Ammon's horn (tissue), 1 donor: ENCODE measurements at places on chromosomes 16 and 17.

DNA sequence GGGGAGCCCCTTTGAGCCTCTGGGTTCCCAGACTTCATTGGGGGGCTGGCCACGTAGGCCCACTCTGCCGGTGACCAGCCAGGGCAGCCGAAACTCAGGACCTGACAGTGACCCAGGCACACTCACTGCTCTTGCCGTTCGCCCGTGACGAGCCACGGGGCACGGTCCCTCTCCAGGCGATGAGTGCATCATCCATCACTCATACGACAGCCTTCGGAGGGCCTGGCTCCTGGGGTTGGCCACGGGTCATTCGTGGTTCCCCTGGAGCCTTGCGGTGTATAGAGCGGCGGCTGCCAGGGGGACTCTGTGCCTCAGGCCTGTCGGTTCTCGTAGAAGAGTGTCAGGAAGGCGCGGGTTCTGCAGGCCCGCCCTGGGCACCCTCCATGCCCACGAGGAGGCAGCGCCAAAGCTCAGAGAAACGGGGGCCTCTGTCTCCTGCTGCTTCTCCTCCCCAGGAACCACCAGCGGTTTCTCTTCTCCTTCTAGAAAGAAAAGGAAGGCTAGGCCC is 11.2 kb upstream of the NUDT16L1 start:
- no peak for DNase-seq

GRCh38 chr16:67443265-67443664 is 12.3 kb downstream of the HSD11B2 start:
- no peak for DNase-seq

GRCh38 chr17:78397681-78398101 is 19.2 kb downstream of the PGS1 start:
- no peak for DNase-seq

- no peak for DNase-seq
Observed at GRCh38 chr17:19709841-19710240, 6.5 kb downstream of the SLC47A2 start.

- DNase-seq: no peak
Observed at GRCh38 chr16:64522548-64522947, 599.3 kb downstream of the CDH11 start.

- peak; percentile 95 for DNase-seq
Observed at GRCh38 chr16:85350973-85351372, 238.7 kb upstream of the CIBAR2 start.

DNA sequence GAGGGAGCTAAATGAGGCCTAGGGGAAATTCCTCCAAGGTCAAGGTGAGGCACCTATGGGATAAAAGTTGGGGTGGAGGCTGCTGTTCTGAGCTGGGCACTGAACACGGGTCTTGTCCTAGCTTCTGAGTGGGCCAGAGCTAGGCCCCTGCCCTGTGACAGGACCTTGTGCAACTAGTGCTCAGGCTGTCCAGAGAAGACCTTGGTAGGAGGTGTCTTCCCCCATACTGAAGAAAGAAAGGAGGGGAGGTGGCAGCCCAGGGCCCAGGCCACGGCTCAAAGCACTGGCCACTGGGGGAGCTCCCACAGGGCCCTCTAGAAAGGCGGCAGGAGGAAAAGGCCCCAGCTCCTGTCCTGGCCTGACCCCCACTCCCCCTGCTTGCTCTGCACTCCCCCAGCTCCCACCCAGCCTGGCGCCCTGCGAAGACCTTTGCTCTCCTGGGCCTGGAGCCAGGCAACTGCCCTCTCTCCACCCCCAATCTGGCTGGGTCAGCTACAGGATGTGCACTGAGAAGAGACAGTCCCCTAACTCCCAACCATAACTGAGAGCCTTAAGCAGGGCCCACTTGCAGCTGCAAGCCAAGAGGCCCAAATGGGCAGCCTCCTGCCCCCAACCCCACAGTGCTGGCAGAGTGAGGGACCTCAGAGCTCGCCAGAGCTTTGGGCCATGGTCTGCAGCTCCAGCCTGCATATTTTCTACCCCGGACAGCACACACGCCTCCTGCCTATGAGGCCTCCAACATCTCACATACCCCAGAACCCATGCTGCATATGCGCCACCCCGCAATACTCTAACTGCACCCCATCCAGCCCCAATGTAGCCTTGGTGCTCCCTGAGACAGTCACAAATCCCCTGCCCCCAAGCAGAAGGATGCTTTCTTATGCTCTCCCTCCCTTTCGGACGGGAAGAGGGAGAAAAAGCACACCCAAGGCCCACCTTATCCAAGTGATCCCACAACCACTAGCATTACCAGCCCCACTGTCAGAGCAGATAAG is 15.3 kb downstream of the HSD11B2 start:
- DNase-seq: no peak

DNA sequence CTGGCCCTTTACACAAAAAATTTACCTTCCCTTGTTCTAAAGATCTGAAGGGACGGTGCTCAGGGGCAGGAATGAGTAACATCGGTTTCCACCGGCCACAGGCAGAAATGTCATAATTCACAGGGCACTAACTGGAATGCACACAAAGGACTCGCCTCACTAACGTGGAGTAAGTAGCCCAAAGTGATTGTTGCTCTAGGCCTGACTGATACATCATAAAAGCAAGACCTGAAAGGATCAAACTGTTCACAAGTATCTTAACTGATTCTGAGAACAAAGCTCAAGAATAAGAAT is 8.9 kb upstream of the TCF25 start:
- DNase-seq: no peak

DNA sequence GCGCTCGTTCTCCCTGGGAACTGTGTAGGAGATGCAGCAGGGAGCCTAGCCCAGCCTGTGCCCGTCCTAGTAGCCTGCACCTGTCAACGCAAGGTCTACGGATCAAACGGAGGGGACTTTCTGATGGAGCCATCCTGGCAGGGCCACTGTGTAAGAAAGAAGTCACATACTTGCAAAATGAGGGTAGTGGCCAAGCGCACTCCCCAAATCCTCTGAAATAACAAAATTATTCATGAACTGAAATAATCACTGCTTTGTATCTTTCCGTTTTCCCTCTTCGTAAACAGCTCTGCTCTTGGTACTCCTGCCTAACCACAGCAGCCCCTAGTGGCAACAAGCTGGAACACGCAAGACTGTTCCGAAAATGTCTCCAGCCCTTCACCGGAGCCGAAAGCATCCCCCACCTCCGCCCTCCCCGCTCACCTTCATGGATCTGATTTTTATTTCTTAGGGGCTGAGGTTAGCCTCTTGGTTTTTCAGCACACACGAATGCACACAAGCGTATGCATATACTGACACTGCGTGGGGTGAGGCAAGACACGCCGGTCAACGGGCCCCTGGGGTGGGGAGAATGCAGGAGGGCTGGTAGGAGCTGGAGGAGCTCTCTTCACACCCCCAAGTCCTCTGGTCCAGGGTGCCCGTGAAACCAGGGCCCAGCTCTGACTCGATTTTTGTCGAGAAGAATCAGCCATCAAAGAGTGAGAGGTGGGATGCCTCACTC is 100.8 kb downstream of the ABCC12 start:
- peak; percentile 89 for DNase-seq

DNA sequence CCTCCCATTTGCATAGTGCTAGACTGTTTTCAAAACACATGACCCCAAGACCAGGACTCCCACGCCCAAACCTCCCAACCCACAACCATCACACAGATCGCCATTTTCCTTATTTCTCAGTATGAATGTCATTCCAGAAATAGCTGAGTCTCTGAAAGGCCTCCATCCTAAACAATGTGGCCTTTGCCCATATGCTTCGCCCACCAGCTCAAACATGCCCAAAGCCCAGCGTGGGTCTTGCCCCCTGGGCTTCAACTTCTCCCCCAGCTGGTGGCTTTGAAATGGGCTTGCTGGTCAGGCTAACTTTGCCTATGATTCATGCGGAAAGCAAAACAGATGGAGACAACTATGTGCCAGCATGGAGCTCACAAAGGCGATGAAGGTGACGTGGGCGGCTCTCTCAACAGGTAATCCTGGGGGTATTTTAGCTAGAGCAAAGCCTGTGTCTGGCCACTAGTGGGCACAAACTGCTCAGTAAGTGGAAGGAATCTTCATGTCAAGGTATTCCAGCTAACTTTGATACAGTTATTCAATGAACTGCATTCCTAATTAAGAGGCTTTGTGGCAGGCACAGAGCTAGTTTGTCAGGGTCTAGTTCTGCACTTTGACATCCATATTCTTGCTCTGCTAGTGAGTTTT is 17.1 kb downstream of the PMP22 start:
- DNase-seq: no peak

DNA sequence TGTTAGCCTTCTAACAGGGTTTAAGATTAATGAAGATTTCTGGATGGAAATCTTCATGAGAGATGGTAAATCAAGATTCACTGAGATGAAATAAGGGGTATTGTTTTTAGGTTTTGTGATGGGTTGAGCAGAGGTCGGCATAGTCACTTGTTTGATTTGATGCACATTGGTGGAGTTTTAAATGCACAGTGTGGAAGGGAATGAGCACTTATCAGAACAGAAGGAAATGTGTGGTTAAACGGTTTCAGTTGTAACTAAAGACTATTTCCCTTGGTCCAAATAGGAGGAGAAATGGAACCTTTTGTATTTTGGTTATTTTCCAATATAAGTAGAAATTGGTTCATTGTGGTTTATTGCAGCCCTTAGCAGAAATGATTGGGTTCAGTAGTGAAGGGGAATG is 34.1 kb downstream of the CBFB start:
- DNase-seq: no peak

DNA sequence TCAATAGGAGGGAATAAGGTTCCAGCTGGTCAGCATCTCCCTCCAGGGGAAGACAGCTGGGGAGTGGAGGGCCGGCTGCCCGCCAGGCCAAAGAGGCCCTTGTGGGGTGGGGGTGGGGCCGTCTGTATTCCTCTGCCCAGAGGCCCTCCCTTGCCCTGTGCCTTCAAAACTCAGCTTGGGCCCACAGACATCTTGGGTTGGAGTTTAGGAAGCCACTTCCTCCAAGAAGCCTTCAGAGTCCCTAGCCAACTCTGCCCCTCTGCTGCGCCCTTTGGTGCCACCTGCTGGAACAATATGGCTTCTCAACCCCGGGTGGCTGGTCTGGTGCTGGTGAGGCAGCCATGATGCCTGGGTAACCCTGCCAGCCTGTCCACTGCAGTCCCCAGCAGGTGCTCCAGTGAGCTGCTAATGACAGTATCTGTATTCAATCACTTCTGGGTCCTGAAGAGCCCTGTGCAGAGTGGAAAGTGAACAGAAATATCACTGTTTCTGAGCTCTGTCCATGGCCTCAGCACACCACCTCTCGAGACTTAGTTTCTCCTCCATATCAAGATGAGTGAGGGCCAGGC is 16.7 kb downstream of the HSD11B2 start:
- no peak for DNase-seq

- peak; percentile 1 for DNase-seq
Observed at GRCh38 chr16:10753670-10754069, 10.0 kb downstream of the NUBP1 start.

- no peak for DNase-seq
Observed at GRCh38 chr17:70259400-70259799, 90.1 kb downstream of the KCNJ2 start.

- no peak for DNase-seq
Observed at GRCh38 chr17:17872547-17873345, 36.0 kb upstream of the SREBF1 start.

DNA sequence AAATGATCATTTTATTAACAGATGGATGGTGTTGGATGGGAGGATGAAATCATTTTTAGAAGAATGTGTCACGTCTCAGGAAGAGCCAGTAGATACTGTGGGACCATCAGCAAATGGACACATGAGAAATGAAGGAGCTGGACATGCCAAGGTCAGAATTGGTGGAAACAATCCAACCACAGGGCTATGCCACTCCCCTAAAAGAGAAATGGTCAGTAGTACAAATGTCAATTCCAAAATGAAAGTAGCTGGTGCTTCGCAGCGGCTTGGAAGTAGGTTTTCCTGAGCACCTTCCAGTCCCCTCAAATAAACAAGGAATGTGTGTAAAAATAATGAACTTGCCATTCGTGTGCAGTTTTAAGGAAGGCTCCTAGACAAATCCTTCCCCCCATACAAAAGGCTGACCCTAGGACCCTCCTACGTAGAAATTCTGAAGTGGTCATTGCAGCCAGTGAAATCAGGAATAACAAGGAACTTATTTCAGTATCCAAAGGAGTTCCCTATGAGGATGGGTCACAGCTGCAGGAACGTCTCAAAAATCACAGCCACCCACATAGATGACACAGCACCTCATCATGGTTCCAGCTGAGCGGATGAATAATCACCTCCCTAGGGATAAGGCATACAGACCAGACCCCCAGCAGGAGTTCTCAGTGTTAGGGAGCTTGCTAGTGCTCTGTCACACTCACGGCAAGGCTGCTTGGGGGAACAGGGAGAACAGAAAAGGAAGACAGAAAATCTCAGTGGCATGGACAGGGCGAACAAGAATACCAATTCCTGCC is 239.2 kb downstream of the HS3ST3A1 start:
- no peak for DNase-seq

DNA sequence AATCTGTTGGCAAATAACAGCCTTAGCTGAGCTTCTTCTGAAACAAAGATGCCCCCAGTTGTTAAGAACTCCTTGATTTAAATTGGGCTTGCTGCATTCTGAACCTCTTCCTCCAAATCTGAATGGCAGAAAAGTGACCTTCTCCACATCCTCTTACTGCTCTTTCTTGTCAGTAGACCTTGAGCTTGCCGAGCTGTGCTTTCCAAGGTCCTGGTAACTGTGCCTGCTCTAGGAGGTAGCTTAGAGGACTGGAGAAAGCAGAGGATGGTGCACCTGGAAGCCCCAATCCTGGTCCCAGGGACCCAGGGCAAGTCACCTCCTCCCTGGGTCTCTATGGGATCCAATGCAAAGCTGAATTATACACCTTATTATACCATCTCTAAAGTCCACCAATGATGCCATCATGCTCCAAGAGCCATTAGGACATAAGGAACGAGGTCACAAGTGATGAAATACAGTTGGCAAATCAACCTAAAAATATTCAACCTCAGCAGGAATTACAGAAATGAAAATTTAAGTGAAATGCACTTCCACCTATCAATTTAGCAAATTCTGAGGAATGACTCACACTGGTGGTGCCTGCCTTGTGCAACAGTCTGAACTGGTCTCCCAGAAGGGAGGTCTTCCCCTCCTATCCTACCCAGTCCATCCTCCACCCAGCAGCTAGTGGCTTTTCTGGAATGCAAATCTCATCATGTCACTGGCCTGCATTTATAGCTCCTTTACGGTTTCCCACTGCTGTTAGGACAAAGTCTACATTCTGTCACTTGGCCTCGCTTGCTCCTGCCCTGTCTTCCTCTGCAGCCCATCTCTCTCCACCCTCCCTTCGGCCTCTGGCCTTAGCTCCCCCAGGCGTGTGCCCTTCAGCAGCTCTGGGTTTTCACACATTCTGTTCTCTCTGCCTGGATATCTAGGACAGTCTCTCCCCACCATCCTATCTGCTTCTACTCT is 36.6 kb downstream of the TOM1L2 start:
- DNase-seq: no peak

- DNase-seq: peak; percentile 23
Observed at GRCh38 chr16:69064764-69065313, 40.6 kb upstream of the HAS3 start.

GRCh38 chr17:62665599-62665998 is 38.1 kb downstream of the MRC2 start:
- no peak for DNase-seq
